NCI-H1092 (cell line): ENCODE measurements at places on chromosomes 16 and 17.

- DNase-seq, result no peak
These were observed 43.4 kb downstream of the HNF1B start for GRCh38 chr17:37701496-37701898.

GRCh38 chr16:14476183-14476582, 153.9 kb downstream of the PARN start:
- no peak for DNase-seq

GRCh38 chr17:57890857-57891232, 41.0 kb upstream of the MRPS23 start:
- DNase-seq, result no peak

DNA sequence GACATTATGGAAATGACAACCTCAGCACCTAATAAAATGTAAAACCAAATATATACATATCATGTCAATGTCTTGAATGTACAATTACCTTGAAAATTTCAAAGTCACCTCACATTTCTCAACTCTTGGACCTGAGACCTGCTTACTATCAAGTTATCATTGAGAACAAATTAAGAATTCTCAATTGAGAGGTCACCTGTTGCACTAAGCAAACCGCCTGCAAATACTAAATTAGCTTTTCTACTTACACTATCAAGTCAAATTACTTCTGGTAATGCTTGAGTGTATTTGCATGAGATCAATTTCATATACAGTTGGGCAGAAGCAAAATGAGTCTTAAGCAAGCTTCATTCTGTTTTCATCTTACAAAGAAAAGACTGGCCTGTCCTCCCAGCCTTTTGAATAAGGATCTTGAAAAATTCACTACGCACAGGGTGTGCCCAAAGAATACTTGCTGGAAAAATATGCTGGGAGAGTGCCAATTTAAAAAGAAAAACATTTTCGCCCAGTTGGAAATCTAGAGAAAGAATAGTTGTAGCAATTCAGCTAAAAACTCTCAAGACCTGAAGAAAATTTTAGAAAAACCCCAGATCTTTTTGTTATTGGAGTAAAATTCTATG, 35.7 kb downstream of the KANSL1 start:
- no peak for DNase-seq

GRCh38 chr17:61412143-61412859, 12.7 kb downstream of the TBX2 start:
- peak; percentile 52 for DNase-seq

DNA sequence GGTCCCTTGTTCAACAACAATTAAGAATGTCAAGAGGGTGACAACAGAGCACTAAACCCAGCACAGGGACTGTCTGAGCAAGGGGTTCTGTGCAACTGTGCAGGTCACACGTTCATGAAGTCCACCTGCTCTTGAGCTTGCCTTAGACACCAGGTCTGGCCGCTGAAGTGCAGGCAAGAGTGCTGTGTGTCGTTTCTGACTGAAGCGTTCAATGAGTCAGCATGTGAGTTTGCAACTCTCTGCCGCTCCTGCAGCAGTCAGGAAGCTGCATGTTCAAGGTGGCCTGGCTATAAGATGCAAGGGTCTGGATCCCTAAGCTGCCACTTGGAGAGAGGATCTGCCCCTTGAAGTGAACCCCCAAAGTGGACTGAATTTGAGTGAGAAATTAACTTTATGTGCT, 332.7 kb upstream of the HSBP1 start:
- no peak for DNase-seq

DNA sequence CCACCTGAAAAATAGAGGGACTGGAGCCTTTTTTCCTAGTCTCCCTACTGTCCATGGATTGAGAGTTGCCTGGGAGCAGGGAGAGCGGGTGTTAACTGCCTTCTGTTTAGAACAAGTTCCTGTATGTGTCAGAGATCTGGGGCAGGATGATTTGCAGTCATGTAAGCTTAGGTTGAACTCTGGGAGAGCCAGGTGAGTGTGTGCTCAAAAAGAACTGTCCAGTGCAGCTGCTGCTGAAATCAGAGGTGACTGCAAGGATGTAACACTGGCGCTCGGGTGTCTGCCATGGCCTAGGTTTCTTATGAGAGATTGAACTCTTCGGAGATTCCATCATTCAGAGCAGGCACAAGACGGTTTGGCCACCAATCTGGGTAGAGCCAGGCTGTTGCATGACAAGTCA, 432.5 kb downstream of the CDH13 start:
- DNase-seq, result no peak

DNA sequence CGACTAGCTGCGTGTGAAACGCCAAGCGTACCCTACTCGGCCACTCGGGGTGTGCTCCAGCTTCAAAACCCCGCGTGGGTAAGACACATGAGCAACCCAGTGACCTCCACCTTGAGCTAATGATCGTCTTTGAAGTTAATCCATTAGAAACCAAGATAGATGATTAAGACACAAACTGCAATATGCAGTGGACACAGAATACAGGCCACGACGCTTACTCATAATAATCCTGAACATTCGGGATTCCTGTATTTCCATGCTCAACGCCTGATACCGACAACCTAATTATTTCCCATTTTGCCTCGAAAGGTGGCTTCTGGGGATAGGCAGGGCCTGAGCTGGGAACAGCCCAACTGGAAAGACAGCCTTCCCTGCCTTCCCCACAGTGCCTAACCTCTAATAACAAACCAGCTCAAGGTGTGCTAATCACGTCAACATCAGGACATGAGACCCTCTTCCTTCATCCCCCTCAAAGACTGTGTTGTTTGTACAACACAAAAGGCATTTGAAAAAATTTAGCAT, 504 bp upstream of the COPRS start:
- DNase-seq, result no peak

DNA sequence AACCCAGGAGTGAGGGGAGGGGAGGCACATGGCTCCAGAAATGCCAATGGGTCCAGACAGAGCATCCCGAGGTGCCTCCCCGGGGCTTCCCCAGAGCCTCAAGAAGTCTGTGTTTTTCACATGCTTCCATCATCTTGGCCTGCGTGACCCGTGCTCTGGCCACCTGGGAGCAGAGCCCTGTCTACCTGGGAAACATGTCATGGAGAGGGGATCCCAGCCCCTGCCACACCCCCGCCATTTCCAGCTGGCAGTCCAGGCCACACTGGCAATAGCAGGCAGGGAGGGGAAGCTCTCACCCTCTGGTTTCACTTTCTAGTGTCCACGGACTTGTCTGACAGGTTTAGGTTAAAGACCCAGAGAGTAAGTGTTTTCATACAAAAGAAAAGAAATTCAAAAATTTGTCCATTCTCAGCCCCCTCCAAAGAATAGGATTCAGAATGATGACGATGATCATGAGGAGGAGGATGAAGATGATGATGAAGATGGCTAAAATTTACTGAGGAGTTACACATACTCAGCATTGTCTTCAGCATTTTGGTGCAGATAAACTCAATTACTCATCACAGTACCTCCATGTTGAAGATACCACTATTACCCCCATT, 9.0 kb downstream of the SMIM5 start:
- DNase-seq, result no peak

- DNase-seq, result no peak
These were observed 555 bp downstream of the NUP88 start for GRCh38 chr17:5418858-5419355.

DNA sequence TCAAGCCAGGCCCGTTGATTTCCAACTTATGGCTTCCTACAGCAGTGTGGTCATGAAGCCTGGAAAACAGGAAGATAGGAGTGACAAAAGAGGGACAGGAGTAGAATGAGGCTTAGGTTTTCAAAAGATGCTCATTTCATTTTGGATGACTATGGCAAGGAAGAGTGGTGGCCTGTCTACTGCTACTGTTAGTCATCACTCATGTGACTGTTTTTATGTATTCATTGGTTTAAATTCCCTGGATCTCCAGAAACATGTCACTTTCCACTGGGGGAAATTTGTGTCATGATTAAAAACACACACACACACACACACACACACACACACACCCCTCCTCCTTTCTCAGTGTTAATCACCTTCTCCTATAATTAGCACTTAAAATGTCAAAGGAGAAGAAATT, 1.1 kb upstream of the CYLD start:
- no peak for DNase-seq

DNA sequence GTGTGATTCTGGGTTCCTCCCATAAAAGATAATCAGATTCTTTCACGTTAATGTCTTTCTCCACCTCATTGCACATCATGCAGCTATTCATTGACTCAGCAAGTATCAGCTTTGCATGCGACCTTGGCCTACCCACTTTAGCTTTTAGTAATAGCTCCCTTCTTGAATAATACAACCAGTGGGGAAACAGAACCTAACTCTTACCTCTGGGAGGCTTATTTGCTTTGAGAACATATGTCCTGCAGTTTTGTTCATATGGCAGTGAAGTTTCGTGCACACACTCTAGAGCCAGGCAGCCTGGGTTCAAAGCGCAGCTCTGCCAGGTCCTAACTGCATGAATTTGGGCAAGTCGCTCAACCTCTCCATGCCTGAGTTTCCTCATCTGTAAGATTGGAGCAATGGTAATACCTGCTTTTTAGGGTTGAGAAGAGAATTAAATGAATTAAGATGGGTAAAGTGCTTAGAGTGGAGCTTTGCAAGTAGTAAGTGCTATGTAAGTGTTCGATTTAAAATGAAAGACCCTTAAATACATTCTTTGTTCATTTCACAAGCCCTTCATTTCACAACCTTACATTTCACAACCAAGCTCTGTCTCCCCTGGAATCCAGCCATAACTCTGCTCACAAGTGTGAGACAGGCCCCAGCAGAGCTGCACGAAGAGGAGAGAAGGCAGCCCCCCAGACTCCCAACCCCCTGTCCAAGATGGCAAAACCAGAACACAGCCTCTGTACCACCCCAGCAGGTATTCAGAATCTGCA, 29.3 kb downstream of the MAPT start:
- DNase-seq, result no peak

DNA sequence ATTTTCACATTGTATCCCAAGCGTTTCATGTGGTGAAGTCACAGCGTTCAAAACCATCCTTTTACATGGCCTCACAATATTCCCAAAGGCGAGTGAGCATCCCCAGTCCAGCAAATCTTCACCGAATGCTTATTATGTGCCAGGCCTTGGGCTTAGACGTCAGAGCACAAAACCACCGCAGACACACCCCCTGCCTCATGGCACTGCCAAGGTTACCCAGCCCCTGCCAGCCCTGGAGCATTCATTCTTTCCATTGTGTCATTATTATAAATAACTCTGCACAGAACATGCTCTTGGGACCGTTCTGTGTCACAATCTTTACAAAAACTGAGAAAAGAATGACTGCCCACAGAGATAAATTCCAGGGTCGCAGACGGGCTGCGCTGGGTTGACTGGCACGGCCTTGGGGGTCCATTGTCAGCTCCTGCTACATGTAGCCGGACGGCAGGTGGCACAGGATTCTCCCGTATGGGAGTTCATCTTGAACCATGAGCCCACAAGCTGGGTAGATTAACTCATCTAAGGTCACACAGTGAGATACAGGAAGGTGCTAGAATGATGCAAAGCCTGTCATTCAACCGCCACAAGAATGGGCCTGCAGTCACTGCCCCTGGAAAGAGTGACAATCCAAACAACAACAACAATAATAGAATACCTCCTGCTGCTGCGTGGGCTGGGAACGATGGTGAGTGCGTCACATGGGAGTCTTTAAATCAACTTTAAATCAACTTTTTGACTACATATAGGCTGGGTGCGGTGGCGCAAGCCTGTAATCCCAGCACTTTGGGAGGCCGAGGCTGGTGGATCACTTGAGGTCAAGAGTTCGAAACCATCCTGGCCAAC, 4.5 kb upstream of the NECAB2 start:
- DNase-seq, result no peak

DNA sequence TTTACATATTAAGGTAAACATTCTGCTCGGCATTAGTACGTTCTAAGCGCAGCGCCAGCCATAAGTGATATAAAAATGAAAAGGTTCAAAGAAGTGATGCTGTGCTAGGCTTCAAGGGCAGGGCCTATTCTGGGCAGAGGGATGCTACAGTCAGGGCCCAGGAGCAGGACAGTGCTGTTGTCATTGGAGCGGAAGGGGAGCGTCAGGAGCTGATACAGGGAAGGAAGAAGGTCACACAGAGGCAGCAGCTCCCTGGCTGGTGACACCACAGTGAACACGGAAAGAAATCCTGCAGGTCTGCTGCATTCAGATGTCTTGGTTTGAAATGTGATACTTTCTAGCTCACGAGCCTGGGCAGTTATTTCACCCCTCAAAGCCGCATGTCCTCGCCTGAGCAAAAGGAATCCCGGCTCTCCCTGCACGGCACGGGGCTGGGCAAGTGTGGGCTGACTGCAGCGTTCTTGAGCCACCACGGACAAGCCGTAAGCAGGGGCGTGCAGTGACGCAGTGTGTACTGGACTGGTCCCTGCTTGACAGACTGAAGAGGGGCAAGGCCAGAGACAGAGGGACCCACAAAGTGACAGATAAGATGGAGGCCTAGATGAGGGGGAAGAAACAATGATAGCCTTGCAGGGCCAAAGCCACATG, 41.1 kb downstream of the ZCCHC14 start:
- DNase-seq, result no peak

DNA sequence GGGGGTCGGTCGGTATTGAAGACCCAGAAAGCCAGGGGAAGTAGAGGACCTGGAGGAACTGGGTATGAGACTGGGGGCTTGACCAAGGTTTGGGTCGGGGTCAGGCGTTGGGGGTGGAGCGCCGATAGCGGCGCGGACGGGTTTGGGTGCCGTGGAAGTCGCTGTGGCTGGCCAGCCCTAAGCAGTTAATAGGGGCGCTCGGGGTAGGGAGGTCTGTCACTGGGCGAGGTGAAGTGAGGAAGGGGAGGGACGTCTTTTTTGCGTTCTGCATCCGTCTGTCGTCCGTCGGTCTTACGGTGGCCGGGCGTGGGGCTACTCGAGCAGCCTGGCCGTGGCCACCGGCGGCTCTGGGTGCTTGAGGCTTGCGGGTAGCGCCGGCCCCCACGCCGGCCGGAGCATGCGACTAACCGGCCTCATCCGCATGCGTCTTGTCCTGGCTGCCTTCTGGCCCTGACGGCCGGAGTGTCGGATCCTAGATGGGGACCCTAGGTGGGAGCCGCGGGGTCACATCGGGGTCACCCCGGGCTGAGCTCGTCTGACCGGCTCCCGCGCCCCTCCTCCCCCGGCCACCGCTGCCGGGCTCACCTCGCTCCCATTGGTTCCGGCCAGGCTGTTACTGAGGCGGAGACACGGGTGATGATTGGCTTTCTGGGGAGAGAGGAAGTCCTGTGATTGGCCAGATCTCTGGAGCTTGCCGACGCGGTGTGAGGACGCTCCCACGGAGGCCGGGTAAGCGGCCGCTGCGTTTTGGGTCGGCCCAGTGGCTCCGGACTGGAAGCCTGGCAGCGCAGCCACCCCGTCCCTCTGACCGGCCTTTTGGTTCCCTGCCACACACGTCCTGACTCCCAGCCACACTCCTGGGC, 10.3 kb upstream of the TMEM88 start:
- peak; percentile 79 for DNase-seq

- no peak for DNase-seq
These were observed 2.6 kb upstream of the KRTAP9-2 start for GRCh38 chr17:41223821-41224220.
